Daoy (cell line): ENCODE measurements at places on chromosomes 1 and 21. TPM values are rescaled to one million over a fixed set of nuclear protein-coding genes. Genes with fewer than 3 reads are reported as not detected.
A peak's percentile ranks its signal among the peaks of the same experiment; 100 is the strongest.

The DSCAM gene
- total RNA-seq, result 0.63 and 1.4 TPM in 2 replicates

The CNN3 gene
- total RNA-seq, result 447 and 452 TPM in 2 replicates

The CELA2B gene
- not detected in 2 replicates for total RNA-seq

The SLAMF7 gene
- total RNA-seq, result 0.03 and 0.91 TPM in 2 replicates

- no peak for DNase-seq
Observed at GRCh38 chr1:83725735-83726360, 273.1 kb downstream of the TTLL7 start.

DNA sequence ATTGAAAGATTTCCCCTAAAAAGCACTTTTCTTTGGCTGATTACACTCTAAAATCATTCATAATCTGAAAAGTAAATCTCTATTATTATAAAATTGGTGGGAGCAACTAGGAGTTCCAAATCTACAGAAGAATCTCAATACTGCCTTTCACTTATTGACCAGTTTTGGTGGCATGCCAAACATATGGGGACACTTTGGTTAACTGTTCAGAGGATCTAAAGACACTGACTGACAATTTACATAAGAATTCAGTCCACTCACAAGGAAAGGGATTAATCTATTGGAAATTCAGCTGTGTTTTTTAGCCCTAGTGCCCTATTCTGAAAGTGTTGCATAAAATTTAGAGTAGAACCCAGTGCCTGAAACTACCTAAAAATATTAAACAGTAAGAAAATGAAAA lies 113.6 kb downstream of the LRRC40 start:
- no peak for DNase-seq

- DNase-seq, result no peak
Observed at GRCh38 chr1:36667836-36668235, 185.1 kb upstream of the CSF3R start.

DNA sequence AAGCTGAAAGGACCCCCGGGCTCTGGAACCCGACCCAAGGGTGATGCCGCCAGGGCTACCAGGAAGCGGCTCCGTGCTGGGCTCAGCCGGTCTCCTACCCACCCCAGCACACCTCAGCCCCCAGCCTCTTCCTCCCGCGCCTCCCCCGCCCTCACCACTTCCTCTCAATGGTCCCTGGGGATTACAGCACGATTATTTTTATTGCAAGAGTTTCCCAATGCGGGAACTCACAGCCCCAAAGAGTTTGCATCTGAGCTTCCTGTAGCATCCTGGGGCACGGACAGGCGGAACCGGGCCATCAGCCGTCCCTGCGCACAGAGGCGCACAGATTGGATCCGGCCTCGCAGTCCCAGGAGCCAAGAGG lies 8.7 kb upstream of the SLX9 start:
- DNase-seq, result peak; percentile 59

- no peak for DNase-seq
Observed at GRCh38 chr21:31403596-31404333, 59.7 kb upstream of the TIAM1 start.

DNA sequence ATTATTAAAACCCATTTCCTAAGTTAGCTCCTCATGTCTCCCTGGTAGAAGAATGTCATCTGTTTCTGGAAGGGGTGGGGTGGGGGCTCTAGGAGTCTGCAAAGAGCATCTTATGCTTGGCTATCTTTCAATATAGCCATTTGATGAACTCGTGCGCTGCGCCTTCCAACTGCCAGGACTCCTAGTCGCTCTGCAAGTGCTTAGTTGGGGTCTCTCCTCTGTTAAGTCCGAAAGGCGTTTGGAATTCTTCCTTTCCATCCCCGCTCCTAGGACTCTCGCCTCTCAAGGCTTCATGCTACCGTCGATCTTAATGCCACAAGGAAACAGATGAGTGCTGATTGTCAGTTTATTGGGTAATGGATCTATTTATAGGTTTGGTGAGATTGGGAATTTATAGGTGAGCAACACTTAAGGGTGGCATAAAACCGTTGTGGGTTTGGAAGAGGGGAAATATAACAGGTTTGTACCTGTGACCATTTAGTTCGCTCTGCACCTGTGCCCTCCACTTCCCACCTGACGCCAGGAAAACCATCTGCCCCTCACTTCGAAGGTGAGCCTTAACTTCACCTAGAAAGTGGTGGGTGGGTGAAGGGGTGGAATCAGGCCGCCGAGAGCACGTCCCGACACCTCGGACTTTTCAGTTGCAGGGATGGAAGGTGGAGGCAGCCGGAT lies 1.1 kb downstream of the KCNH1 start:
- DNase-seq, result no peak

GRCh38 chr1:86430376-86430775 lies 6.4 kb downstream of the CLCA2 start:
- DNase-seq, result no peak

GRCh38 chr1:27868932-27869718 lies 3.2 kb upstream of the THEMIS2 start:
- DNase-seq, result no peak

DNA sequence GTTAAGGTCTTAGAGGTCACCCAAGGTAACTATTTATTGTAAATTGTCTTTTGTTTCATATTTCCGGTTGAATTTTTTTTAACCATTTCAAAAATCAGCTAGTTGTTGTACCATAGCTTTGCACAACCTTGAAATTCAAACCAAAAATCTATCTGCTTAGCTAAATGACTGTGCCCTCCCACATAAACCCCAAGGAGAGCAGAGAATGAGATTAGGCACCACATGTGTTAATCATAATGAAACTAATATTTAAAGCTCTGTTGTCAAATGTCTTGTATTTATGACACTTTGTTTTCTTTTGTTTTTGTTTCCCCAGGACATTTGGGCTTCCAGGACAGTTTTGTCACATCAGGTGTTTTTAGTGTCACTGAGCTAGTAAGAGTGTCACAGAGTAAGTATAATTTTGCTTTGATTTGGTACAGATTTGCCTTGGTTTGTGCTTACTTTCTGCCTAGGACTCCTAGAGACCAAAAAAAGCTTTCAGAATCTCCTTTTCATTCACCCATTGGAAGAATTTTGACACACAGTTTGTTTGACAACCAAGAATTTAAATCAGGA lies 249.9 kb downstream of the NFIA start:
- DNase-seq, result no peak

- no peak for DNase-seq
Observed at GRCh38 chr21:31195334-31196015, 148.6 kb downstream of the TIAM1 start.

DNA sequence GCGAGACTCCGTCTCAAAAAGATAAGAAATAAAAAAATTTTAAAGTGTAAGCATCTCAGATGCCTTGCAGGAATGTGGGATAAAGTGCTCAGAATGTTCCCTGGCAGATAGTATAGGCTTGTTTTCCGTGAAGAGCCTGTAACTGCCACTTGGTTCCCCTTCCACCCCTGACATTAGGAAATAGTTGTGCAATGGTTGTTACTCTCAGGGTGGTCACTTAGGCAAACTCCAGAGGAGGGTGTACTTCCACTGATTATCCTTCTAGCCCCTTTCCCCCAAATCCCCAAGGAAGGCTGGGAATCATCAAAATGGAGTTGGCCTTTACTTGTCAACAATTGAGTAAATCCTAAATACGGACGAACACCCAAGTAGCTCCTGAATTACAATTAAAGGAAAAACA lies 10.4 kb downstream of the RPL11 start:
- DNase-seq, result no peak

DNA sequence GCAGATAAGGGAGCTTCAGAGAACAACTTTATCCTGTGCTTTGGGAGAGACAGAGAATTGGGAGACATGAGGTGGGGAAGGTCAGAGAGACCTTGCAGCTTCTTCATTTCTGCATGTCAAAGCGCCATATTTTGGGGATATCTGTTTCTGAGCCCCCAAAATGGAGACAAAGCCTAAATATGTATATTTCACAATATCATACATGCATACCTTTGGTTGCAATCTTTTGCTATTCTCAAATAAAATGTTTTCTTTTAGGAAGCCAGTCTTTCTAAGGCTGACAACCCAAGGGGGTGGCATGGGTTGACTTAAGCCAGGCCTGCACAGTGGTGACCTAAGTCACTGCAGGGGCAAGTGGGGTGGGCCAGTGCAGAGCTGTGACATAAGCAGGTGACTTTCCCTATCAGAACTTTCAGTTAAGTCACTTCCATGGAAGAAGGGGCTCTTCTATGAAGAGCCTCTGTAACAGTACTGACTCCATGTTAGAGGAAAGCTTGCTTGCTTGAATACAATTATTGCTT lies 13.9 kb upstream of the MRPL55 start:
- no peak for DNase-seq

DNA sequence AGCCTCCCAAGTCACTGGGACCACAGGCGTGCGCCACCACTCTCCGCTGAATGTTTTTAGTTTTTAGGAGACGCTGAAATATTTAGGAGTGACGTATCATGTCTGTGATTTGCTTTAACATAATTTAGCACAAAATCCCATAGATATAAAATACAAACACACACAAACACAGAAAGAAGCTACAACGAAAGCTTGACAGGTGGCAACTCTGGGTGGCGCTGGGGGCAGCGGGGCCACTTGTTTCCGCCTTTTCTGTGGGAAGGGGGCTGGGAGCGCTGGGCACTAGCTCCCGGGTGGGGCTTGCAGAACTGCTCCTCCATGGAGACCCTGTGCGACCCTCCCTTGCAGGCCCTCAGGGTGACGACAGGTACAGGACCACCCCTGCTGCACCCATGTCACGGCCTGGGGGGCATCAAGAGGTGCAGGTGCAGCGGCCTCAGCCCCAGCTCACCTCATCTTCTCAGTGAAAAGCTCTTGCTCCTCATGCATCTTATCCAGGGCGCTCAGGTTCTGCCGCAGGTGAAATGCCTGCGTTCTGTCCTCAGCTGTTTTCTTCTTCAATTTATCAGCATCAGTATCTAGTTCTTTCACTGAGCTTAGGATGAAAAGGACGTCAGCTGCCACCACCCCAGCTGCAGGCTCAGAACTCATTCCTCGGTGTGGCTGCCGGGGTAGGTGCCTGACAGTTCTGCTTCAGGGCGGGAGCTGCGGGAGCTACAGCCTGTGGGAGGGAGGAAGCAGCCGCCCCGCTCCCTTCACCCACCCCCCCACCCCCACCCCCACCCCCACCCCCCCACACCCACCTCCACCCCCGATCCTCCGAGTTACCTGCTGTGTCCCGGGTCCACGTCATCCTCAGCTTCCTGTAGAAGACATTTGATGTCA lies 15.3 kb downstream of the CFAP74 start:
- no peak for DNase-seq

- DNase-seq, result no peak
Observed at GRCh38 chr1:72326494-72326893, 44.2 kb upstream of the NEGR1 start.

GRCh38 chr1:116794804-116795481 lies 40.7 kb downstream of the CD2 start:
- DNase-seq, result no peak

DNA sequence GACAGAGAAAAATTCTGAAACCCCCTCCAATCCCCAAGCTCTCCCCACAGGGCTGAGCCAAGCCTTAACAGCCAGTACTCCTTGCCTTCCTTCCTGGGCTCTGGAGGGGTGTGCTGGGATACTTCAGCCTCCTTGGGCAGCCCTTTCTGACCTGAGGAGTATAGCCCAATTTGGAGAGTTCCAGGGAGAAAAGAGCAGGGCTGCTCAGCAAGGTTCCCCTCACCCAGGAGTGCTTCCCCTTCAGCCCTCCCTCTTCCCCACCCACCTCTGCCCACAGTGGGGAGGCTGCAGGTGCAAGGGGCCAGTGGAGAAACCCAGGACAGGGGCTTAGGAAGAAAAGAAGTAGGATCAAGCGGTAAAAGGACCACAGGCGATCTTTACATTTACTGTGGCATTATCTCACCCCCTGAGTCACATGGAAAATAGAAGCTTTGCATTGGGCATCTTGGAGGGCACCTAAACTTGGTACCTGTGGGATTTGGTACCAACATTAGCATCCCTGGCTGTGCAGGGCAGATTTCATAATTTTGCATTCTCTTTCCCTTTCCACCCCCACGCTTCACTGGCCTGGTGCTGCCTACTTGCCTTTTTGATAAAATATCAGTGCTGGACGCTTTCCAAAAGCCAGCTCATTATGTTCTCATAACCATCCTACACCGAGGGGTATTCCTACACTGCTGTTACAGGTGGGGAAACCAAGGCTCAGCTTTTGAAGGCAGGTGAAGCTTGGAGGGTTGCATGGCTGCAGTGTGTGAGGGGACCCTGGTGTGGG lies 2.8 kb upstream of the ADORA1 start:
- DNase-seq, result peak; percentile 59

DNA sequence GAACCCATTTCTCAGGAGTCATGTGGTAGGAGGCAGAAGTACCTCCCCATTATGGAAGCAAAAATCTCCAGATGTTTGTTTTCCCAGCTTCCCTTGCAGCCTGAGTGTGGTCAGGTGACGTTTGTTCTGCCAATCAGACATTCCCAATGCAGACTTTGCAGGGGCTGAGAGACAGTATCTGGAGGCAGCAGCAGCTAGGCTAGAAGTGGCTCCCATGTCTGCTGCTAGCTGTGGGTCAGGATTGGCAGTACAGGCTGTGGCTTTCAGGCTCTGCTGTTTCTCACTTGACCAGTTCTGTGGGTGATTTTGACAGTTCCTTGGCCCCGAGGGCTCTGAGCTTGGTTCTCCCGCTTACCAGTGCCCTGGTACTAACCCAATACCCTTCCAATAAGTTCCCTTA lies 58.6 kb upstream of the NBPF3 start:
- DNase-seq, result no peak

DNA sequence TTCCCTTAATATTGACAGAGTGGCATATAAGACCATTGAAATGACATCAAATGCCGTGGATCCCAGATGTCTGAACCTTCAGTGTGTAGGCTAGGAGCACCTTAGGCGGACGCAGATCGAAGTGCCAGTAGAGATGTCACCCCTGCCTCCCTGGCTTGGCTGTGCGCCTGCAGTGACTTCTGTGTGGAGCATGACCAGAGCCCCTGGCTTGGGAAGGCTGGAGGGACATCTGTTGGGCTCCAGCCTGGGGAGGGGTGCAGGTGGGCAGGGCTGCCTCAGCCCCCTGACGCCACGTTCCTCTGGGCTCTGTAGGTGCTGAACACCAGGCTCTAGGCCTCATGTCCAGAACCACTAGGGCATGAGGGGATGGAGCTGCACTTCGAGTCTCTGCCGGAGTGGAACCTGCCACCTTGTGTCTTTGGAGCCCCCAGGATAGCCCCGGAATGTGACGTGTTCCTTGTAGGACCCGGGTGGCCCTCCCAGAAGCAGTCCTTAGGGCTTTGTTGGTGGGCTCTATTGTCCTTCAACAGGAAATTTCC lies 103.8 kb downstream of the ADARB1 start:
- no peak for DNase-seq

DNA sequence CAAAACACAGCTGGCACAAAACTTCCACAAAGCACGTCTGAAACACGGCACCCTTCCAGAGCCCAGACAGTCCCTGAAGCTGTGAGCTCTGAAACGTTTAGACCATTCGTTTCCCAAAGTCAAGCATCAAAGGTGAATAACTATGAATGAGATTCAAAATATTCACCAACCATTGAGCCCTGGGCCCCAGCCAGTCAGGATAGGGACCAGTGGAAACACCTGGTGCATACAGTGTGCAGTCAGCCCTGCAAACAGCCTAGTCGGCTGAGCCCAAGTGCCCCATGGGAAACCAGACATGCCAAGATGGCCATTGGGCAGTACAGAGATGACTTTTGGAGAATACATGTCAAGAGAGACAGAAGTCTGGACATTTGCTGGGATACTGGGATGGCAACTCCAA lies 90.4 kb upstream of the EDN2 start:
- no peak for DNase-seq

DNA sequence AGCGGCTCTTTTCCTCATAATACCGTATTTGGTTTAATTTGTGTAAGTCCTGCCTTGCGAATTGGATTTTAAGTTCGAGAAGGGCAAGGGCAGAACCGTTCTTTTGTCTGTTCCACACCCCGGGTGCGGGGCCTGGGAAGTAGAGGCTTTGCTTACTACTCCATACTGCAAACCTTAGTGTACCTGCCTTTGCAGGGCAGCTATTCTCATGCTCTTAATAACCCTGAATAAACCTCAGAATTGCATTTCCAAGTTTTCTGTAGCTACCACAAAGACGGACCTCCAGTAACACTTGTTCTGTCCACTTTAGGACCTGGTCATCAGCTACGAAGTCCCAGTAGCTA lies 657 bp upstream of the HNRNPU start:
- DNase-seq, result no peak
